LoVo (cell line): ENCODE measurements at places on chromosomes 2 and 18.

DNA sequence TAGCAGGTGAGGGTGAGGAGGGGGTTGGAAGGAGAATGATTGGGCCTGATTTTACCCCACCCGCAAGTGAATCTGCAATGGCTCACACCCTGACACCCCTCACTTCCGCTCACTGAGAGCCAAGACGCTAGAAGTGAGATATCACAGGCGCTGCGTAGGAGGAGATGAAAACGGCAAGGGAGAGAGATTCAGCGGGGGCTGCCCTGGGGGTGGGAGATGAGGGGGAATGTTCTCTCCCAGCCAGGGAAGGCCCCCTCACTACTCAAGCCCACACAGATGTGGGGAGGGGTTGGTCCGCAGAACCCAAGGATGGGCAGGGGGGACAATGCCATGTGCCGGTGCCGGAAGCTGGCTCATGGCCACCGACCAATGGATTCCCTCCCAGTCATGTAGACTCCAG is 32.9 kb downstream of the LOXHD1 start:
- no peak for DNase-seq

GRCh38 chr18:21762181-21762772 is 21.7 kb downstream of the MIB1 start:
- no peak for DNase-seq

DNA sequence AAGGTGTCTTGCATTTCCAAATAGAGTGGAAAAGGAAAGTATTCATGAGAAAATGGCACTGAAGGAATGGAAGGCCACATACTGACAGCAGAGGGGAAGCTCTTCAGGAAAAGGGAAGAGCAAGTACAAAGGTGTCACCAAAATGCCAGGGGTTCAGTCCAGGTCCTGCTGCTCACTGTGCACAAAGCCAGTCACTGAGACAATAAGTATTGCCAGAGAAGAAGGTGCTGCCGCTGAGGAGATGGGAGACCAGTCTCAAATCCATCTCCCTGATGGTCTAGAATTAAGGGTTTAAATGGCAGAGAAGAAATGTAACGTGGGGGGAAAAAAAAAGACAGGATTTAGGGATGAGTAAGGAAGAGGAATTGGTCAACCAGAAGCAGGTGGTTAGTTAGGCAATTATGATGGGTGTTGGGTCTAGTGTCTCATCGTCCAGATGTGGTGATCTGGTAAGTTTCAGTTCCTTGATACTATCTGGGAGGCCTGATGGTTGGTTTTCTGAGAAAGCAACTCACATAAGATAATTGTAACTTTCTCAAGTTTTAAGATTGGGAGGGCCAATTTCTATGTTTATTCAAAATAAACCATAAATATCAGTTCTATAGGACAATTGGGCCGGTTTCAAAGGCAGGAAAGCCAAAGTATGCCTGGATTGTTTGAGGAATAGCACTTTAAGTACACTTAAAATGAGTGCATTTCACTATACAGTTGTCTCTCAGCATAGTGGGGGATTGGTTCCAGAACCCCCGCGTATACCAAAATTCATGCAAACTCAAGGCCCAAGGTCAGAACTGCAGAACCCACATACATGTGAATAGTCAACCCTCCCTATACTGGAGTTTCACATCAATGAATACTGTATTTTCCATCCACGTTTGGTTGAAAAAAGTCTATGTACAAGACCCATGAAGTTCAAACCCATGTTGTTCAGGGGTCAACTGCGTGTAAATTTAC is 109.1 kb upstream of the DNAJC10 start:
- DNase-seq = no peak

- no peak for DNase-seq
These were observed 42.3 kb upstream of the MYO1B start for GRCh38 chr2:191202881-191203397.

GRCh38 chr2:127158614-127159290 is 51.8 kb upstream of the BIN1 start:
- DNase-seq = no peak

GRCh38 chr2:154240921-154241379 is 369.2 kb downstream of the GALNT13 start:
- no peak for DNase-seq

GRCh38 chr2:74291886-74292621 is 51.2 kb downstream of the SLC4A5 start:
- DNase-seq = no peak

GRCh38 chr2:106106622-106107508 is 87.2 kb downstream of the UXS1 start:
- DNase-seq = no peak

- no peak for DNase-seq
These were observed 84.5 kb downstream of the POU3F3 start for GRCh38 chr2:104938231-104938941.

- DNase-seq = peak; percentile 68
These were observed 28.9 kb upstream of the TOGARAM2 start for GRCh38 chr2:28951910-28952835.

DNA sequence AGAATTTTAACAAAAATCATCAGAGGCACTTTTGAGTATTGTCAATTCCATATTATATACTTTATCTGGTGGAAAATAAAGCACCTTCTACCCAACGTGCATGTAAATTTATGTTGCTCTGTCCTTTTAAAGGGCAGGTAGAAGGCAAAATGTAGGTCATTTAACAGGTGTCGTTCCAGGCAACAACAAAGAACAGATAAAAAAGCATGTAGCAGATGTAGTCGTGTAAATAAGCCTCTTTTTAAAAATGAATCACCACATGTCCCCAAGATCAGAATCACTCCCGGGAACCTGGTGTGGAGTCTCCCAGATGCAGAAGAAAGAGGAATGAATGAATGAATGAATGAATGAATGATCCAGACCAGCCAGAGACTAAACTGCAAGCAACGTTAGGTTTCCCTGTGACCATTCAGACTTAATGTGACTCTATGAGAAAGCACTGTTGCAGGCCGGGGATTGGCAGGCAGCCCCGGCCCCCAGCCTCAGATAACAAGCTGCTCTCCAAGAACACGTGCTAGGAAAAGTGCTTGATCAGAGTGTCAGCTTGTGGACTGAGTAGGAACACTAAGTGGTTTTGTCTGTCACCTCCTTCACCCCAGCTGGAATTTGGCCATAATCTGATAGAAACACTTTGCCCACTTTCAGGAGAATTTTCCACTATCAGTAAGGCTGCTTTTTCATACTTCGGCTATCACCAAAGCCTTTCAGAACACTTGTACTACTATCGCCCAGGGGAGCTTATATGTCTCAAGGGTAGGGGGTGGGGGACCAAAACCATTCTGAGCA is 100.6 kb downstream of the CDK15 start:
- DNase-seq = no peak

GRCh38 chr2:175575346-175576258 is 394.1 kb upstream of the ATP5MC3 start:
- DNase-seq = no peak

GRCh38 chr2:70360661-70361270 is 58.9 kb upstream of the FAM136A start:
- DNase-seq = peak; percentile 55

DNA sequence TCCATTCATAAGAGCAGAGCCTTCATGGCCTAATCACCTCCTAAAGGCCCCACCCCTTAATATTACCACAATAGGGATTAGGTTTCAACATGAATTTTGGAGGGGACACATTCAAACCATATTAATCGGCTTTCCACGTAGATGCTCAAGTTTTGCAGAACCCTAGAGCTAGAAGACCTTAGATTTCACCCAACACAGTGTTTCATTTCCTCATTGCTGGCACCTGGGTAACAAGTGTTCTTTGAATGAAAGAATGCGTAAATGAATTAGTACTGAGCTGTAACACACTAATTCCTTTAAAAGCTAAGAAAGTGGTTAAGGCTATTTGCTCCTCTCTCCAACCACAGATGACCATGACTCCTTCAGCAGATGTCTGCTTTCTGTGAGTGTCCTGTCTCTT is 252.5 kb downstream of the SMAD2 start:
- no peak for DNase-seq

DNA sequence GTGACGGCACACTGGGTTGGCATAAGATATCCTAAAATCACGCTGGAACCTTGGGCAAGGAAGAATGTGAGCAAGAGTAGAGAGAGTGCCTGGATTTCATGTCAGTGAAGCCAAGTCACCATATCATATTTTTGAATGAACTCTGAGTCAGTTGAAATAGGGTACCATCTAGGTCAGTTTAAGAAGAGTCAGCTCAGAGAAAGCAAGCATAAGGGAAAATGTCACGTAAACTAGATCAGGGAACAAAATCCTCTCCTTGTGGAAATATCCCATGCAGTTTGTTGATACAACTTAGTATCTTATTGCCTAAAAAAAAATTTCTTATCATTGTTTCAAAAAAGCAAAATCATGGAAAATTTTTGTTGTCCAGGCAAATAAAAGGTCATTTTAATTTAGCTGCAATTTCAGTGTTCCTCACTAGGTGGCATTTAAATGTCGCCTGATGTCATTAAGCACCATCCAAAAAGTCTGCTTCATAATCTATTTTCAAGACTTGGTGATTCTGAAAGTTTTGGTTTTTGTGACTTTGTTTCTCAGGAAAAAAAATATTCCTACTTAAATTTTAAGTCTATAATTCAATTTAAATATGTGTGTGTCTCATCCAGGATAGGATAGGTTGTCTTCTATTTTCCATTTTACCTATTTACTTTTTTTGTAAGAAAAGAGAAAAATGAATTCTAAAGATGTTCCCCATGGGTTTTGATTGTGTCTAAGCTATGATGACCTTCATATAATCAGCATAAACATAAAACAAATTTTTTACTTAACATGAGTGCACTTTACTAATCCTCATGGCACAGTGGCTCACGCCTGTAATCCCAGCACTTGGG is 19.6 kb downstream of the RSAD2 start:
- DNase-seq = peak; percentile 39

DNA sequence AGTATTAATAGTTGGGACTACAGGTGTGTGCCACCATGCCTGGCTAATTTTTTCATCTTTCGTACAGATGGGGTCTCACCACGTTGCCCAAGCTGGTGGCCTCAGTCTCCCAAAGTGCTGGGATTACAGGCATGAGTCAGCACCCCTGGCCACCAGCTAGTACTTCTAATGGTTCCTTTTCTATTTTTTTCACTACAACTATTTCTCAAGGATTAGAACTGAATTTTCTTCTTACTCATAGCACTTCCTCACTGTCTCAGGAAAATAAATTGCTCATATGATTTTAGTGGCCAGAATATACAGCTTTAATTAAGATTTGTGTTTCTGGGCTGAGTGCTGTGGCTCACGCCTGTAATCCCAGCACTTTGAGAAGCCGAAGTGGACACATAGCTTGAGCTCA is 43.2 kb upstream of the SOS1 start:
- DNase-seq = no peak

- no peak for DNase-seq
These were observed 306.2 kb downstream of the PRKCE start for GRCh38 chr2:45957533-45958227.

- no peak for DNase-seq
These were observed 56.0 kb downstream of the CYBRD1 start for GRCh38 chr2:171578127-171578803.

GRCh38 chr18:56189615-56190014 is 448.8 kb downstream of the TXNL1 start:
- no peak for DNase-seq

GRCh38 chr2:66854298-66854697 is 419.4 kb downstream of the MEIS1 start:
- DNase-seq = no peak

- no peak for DNase-seq
These were observed 118.1 kb upstream of the MSH6 start for GRCh38 chr2:47664817-47665216.

DNA sequence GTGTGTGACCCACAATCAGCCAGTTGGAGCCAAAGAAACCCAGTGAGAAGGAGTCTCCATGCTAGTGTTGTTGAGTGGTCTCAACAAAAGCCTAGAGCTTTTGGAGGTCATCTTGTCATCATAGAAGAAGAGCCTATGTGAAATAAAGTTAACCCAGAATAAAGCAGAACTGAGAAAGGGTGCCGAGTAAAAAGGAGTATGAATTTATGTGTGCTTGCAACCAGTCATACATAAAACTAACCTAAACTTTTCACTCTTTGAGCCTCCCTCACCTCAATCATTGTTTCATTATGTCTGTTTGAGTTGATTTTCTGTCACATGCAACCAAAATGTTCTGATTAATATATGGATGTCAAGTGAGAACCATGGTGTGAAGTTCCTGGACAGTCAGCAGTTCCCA is 599.3 kb upstream of the ZEB2 start:
- no peak for DNase-seq

GRCh38 chr2:16725549-16725948 is 59.9 kb upstream of the CYRIA start:
- DNase-seq = no peak

- peak; percentile 55 for DNase-seq
These were observed 1.5 kb downstream of the CACNB4 start for GRCh38 chr2:152097290-152097800.

- no peak for DNase-seq
These were observed 247.5 kb downstream of the NBAS start for GRCh38 chr2:15313657-15314056.

DNA sequence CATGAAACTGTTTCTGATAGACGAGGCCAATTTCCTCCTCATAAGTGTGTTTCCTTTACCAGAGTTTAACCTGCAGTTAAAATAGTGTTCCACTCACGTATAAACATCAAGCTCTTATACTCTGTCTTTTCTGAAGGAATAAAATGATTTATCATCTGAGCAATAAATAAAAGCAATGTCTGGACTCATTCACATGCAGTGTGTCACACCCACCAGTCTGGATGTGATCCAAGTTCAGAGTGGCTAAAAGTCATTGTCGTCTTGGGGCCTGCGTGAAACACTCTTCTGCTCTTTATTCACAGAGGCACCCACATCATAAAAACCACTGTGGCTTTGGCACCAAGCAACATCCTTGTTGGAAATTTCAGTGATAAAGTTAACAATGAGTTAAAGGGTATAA is 19.5 kb upstream of the SLC9A4 start:
- peak; percentile 46 for DNase-seq

DNA sequence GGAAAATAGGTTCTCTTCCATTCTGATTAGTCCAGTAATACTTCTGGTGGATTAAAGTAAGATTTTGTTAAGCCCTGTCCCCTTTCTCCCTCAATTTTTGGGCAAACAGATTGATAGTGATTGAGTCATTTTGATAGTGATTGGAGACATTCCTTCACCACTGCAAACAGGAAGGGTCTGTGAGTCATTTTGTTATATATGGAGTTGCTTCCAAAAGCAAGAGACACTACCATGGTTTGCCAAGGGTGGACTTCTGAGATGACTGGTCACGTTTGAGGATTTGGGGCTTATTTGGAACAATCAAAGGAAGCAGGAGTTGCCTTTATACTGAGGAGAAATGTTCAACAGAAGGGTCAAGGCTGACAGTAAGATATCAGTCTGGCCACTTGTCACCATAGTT is 249.9 kb downstream of the PARD3B start:
- no peak for DNase-seq

DNA sequence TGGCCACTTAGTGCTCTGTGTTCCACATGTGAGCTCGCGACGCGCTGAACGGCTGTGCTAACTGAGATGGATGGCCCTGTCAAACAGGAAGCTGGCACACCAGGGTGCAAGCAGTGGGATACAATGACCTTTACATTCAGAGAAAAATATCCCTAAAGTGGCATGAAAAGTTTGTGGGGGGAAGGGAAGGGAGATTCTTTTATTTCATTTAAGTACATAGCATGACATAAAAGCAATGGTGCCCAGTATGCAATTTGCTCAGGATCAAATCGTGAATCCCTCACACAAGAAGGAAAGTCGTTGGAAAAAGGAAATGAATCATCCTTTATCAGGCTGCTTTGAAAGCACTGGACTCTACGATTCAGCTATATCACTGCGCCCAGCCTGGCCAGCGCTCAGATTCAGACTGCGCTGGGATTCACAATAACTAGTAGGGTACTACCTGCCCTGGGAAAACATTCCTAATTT is 26.0 kb downstream of the SATB2 start:
- DNase-seq = no peak

GRCh38 chr18:45559258-45559657 is 56.0 kb upstream of the SLC14A2 start:
- DNase-seq = no peak

- no peak for DNase-seq
These were observed 150.4 kb downstream of the HDAC4 start for GRCh38 chr2:239250216-239251081.
